ENCODE measurements at places on chromosomes 4 and X. TPM values are rescaled to one million over a fixed set of nuclear protein-coding genes. Genes with fewer than 3 reads are reported as not detected.

GRCh38 chr4:63831590-63832155 is 577.6 kb downstream of the TECRL start:
- no peaks in the 10 kb centered on the region for H3K36me3 ChIP-seq
- no peaks in the 10 kb centered on the region for H3K4me1 ChIP-seq
- H3K4me3 ChIP-seq, result no peak overlapping the region
- DNase-seq, result no peak

- no peak for DNase-seq
- no peak overlapping the region for H3K4me3 ChIP-seq
- no peaks in the 10 kb centered on the region for H3K27me3 ChIP-seq
Measured at GRCh38 chr4:127479031-127479622, 153.6 kb upstream of the INTU start.

- no peaks in the 10 kb centered on the region for H3K4me1 ChIP-seq
- H3K27ac ChIP-seq, result no peak overlapping the region
- no peaks in the 10 kb centered on the region for H3K36me3 ChIP-seq
- no peaks in the 10 kb centered on the region for H3K27me3 ChIP-seq
- H3K4me3 ChIP-seq, result no peak overlapping the region
Measured at GRCh38 chr4:23860919-23861318, 28.9 kb downstream of the PPARGC1A start.

DNA sequence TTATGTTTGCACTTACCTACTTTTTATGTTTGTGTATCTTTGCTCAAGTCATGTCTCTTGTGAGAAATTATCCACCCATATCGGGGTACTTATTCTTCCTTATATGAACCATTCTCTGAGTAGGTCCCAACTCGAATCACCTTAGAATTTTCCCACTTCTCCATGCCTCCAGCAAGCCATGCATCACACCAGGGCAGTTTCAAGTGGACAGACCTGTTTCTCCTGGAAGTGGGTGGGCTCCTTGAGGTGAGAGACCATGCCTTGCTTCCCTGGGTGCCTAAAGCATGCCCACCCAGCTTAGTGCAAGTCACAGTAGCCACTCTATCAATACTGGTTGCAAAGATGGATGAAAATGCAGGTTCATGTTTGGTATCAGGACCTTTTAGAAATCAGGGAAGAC is 187.2 kb downstream of the KIT start:
- H3K4me3 ChIP-seq, result no peak overlapping the region
- no peaks in the 10 kb centered on the region for H3K27me3 ChIP-seq
- H3K27ac ChIP-seq, result no peak overlapping the region
- no peaks in the 10 kb centered on the region for H3K36me3 ChIP-seq
- DNase-seq, result no peak
- H3K4me1 ChIP-seq, result no peaks in the 10 kb centered on the region

DNA sequence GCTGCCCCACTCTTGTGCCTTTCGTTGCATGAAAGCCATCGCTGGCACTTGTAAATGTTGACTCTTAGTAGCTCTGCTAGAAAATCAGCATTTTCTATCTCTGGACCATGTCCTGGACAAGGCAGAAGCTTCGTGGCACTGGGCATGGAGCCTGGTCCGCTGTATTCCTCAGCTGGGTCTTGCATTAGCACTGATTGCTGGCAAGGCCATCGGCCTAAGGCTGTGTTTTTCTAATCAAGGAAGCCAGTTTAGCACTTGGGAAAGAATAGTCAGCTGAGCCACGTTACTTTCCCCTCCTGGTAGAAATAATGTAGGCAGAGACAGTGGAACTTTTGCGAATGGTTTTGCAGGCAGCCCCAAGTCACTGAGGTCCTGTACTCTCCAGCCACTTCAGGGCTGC is 180.2 kb upstream of the EOLA2 start:
- H3K4me3 ChIP-seq, result no peak overlapping the region
- H3K27ac ChIP-seq, result no peak overlapping the region
- no peaks in the 10 kb centered on the region for H3K4me1 ChIP-seq
- no peaks in the 10 kb centered on the region for H3K27me3 ChIP-seq
- DNase-seq, result no peak

GRCh38 chr4:6044276-6044675 is 26.0 kb upstream of the C4orf50 start:
- H3K4me1 ChIP-seq, result no peaks in the 10 kb centered on the region
- DNase-seq, result no peak
- H3K27ac ChIP-seq, result no peak overlapping the region
- H3K4me3 ChIP-seq, result no peak overlapping the region
- H3K36me3 ChIP-seq, result no peaks in the 10 kb centered on the region

GRCh38 chrX:41802958-41803357 is 79.0 kb downstream of the GPR82 start:
- H3K4me3 ChIP-seq, result no peak overlapping the region
- no peak overlapping the region for H3K27ac ChIP-seq
- no peak for DNase-seq
- H3K27me3 ChIP-seq, result no peaks in the 10 kb centered on the region
- H3K4me1 ChIP-seq, result no peaks in the 10 kb centered on the region

DNA sequence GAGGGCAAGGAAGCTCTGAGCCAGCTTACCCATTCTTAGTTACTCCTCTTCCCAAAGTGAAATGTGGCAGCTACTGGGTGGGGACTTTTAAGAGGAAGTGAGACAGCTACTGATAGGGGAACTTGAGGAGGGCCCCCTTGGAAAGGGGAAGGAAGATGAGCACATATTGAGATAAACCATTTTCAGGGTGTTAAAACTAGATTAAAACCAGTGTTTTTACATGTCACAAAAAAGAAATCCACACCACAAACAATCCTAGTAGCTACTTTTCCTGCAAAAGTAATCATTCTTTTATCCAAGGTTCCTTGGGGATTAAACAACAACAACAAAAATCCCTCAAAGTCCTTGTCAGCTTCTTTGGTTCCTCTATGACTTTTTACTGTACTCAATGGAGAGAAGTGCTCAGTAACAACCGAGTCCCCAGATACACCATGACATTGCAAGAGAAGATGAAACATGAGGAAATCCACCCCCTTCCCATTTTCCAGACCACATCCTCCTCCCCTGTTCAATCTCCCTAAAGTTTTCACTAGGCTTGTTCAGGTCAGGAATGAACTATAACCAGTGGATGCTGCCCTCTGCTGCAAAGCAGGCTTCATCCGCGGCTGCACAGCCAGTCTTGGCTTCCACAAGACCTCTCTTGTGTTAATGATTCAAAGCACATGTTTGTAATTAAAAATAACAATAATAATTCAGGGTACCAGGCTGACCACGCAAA is 113.5 kb upstream of the TMEM164 start:
- no peaks in the 10 kb centered on the region for H3K36me3 ChIP-seq
- H3K27me3 ChIP-seq, result no peaks in the 10 kb centered on the region
- no peak overlapping the region for H3K4me3 ChIP-seq
- H3K27ac ChIP-seq, result no peak overlapping the region

- H3K4me1 ChIP-seq, result no peaks in the 10 kb centered on the region
- no peaks in the 10 kb centered on the region for H3K27me3 ChIP-seq
- no peaks in the 10 kb centered on the region for H3K36me3 ChIP-seq
- DNase-seq, result no peak
- no peak overlapping the region for H3K4me3 ChIP-seq
- no peak overlapping the region for H3K27ac ChIP-seq
Measured at GRCh38 chrX:133454491-133454914, 39.2 kb upstream of the GPC4 start.

DNA sequence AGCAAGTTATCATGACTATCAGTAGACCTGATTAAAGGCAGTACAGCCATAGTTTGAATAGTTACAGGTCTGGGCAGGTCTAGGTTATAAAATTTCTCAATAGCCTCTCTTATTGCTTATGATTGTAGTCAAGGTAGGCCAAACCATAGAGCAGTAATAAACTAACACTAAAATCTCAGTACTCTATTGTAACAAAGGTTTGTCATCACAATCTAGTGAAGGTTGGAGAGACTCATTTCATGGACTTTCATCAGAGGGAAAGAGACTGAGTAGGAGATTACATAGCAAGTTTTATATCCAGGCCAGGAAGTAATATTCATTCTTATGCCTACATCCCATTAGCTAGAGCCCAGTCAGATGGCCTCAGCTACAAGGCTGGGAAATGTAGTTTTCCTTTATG is 141.0 kb downstream of the ASB9 start:
- no peak overlapping the region for H3K4me3 ChIP-seq
- no peaks in the 10 kb centered on the region for H3K4me1 ChIP-seq
- DNase-seq, result no peak
- no peak overlapping the region for H3K27ac ChIP-seq

DNA sequence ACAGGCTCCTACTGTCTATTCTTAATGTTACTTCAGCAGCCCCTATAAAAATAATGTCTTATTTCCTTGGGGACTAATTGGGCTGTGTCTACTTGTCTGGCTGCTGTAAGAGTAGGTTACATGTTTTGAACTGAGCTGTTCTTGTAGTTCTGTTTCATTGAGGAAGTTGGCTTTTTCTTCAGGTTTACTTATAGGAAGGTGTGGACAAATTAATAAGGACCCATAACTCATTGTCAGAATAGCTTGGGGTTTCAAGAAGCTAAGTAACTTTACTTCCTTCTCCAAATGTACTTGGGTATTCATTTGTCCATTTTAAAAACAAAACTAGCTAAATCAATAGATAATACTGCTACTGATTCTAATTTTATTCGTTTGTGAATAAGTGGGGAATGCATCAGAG is 487.2 kb downstream of the FAT4 start:
- H3K36me3 ChIP-seq, result no peaks in the 10 kb centered on the region
- no peak overlapping the region for H3K4me3 ChIP-seq
- no peak for DNase-seq
- no peaks in the 10 kb centered on the region for H3K4me1 ChIP-seq
- no peaks in the 10 kb centered on the region for H3K27me3 ChIP-seq
- H3K27ac ChIP-seq, result no peak overlapping the region

DNA sequence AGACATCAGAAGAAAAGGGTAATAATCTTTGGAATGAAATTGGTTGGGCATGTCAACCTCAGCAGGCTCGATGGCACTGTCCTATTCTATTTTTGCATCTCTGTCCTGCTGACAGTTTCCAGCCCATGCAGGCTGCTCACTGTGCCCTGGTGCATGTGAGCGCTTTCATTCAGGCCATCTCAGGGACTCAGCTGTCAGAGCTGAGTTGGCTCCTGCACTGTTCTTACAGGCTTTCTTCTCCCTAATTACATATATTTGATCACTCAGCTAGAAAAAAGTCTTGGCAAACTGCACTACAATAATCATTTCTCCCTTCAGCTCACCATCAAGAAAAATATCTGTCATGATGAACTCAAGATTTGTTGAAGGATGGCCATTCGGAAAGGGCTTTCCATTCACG is 84.7 kb downstream of the RASL11B start:
- H3K27me3 ChIP-seq, result no peaks in the 10 kb centered on the region
- H3K4me3 ChIP-seq, result no peak overlapping the region
- no peaks in the 10 kb centered on the region for H3K4me1 ChIP-seq
- DNase-seq, result no peak

GRCh38 chr4:39715788-39716187 is 17.9 kb downstream of the UBE2K start:
- H3K36me3 ChIP-seq, result no peaks in the 10 kb centered on the region
- H3K4me1 ChIP-seq, result peaks cover 37% of the 10 kb centered on the region
- no peak overlapping the region for H3K27ac ChIP-seq
- no peak overlapping the region for H3K4me3 ChIP-seq
- no peaks in the 10 kb centered on the region for H3K27me3 ChIP-seq

DNA sequence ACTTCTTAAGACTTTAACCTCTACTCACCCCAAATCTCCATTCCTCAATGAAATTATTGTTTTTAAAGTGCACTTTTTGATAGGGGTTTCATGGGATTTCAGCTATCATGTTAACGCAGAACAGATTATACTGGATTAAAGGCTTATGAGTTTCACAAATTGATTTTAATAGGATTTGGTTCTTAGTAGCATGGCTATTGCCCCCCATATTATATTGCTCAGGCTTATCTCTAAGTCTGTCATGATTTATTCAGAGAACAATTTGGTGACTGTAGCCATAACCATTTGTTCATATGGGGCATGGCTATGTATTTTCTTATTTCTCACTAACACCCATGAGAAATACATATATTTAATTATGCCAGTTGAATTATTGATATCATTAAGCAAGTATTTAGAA is 57.0 kb downstream of the MND1 start:
- H3K36me3 ChIP-seq, result no peaks in the 10 kb centered on the region
- H3K27me3 ChIP-seq, result no peaks in the 10 kb centered on the region
- no peaks in the 10 kb centered on the region for H3K4me1 ChIP-seq
- no peak overlapping the region for H3K27ac ChIP-seq

DNA sequence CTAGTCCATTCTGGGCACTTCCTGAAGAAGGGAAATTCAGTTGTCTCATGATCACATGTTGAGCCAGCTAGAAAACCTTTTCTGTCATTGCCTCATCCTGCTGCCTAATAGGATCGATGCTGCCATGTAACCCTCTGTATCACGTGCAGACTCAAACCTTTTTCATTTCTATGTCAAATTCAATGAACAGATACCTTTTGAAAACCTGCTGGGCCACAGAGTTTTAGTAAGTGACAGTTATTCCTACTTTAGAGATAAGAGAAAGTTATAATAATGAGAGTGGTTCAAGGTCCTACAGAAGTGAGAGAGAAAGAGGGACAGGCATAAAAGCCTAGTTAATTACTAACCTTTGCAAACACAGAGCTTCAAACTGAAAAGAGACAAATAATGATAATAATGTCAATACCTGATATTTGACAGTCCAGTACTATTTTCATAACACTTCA is 46.0 kb downstream of the MAOA start:
- H3K36me3 ChIP-seq, result no peaks in the 10 kb centered on the region
- no peak overlapping the region for H3K27ac ChIP-seq
- H3K4me1 ChIP-seq, result peaks cover 11% of the 10 kb centered on the region

PABPC1L2A gene
- not detected for total RNA-seq

CPLX1 gene
- total RNA-seq, result 0.98 TPM

PCSK1N gene
- 15.0 TPM for total RNA-seq

CRLF2 gene
- total RNA-seq, result not detected

EGF gene
- total RNA-seq, result 0.74 TPM

MAP7D3 gene
- 15.0 TPM for total RNA-seq

TFDP3 gene
- total RNA-seq, result not detected

CHRDL1 gene
- total RNA-seq, result 36.8 TPM

PPP2R2C gene
- total RNA-seq, result 17.2 TPM

SSX4B gene
- total RNA-seq, result not detected

DAPP1 gene
- 22.6 TPM for total RNA-seq
